ENCODE measurements at places on chromosomes 7 and 10. TPM values are rescaled to one million over a fixed set of nuclear protein-coding genes. Genes with fewer than 3 reads are reported as not detected.

DNA sequence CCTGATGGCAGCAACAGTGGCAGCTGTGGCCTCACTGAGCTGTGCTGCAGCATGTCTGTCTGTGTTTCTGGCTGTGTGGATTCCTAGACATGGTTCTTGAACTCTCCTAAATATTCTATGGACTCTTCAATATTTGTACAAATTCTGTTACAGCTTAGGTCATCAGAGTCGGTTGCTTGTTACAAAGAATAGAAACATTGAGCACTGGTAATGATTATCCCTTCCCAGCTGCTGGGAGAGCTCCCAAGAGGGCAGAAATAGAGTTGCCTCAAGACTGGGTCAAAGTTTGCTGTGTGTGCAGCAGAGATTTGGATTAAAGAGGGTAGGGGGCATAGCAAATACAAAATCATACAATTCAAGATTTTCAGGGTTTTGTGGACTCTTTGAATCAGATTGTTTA is 337.1 kb upstream of the AKR1E2 start:
- DNase-seq: peak; percentile 6

DNA sequence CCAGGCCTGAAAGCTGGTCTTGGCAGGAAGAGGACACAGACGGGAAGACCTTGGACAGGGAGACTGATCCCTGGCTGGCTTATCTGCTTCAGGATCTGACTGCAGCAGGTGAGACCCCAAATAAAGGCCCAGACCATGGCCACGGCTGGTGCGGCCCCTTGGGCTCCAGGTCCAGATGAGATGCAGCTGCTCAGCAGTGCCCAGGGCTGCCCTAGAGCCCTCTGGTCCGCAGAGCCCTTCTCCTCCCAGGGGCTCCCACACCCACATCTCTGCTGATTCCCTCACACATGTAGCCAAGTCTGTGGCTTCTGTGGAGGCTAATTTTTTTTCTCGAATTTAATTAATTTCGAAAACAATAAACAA is 46.3 kb downstream of the VIPR2 start:
- DNase-seq: no peak

DNA sequence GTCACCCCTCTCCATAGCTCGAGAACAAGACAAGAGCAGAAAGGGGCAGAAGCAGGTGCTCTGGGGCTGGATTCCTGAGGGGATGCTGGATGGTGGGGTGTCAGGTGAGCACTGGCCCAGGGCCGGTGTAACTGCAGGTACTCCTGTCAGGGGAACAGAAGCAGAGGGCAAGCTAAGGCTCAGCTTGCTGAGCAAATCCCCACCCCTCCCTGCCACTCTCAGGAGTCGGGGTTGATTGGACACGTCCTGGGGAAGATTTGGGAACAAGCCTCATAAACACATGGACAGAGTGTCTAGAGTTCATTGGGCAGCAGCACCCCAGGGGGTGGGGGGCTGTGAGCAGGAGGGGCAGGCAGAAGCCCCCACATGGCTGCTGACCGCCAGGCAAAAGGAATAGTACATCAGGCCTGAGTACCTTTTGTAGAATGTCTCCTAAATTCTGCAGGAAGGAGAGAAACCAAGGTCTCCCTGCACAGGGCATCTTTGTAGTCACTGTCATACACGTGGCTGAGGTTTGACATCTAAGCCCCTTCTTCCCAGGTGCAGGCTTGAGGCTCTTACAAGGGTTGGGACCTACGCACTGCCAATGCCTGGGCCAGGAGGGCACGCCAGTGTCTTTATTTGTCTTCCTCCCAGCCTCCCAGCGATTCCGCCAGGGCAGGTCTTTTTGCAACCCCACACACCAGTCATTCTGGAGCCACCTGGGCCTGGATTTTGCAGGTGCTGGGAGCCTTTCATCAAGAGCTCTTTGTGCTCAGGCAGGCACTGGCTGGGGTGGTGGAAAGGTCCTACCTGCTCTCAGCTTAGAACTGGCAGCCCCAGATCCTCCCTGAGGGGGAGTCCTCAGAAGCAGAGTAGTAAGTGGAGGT is 2.8 kb downstream of the CALML3 start:
- no peak for DNase-seq

DNA sequence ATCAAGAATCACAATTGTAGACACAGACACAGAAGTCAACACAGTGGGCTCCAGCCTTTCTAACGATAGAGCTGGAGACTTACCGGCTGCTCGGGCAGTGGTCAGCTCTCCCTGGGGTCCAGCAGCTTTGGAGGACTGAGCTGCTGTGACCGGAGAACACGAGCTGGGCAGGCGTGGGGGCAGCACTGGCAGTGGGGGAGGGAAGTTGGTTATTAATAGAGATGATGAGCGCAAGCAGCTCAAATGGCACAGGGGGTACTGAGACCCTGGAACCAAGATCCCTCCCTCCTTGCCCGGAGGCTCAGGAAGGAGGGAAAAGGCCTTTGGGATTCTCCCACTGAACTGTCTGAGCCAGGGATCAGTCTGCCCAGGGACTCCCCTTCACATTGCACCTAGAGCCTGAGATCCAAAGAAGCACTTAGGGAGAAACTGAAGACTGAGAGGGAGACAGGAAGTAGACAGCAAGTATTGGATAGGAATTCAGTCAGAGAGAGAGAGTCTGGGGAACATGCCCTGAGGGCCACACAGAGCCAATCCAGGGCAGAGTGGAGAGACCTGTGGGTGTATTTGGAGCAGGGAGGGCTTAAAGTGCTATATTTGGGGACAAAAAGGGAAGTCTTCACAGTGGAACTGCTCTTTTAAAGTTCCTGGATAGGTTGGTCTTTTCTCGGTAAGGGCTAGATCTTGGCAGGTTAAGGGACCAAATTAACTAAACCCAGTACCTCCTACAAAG is at the start of gene MYOZ1:
Gene MYOZ1, minus strand, starts transcription at position 147 of the 733 bp plus-strand sequence. CDS start 1,457 bp downstream, outside the sequence.
- DNase-seq: peak; percentile 63

GRCh38 chr7:105958012-105958411 is 5.1 kb upstream of the CDHR3 start:
- DNase-seq: no peak

DNA sequence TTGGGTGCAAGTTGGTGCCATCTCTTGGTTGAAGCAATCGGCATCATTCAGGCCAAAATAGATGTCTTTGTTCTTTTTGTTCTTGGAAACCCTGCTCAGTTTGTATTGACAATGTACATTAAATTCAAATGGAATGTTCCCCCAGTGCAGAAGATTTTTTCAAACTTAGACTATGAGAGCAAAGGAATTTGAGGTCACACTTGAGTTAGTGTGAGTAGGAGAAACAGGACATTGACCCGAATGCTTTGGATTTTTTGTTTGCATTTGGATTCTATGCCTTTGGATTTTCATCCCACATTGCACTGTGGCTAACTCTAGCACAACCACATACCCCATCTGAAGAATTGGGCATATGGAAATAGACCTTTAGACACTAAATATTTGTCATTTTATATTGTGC is 480.0 kb downstream of the GALNT17 start:
- no peak for DNase-seq

ZNF425 gene
- 0.89 TPM for total RNA-seq

DNA sequence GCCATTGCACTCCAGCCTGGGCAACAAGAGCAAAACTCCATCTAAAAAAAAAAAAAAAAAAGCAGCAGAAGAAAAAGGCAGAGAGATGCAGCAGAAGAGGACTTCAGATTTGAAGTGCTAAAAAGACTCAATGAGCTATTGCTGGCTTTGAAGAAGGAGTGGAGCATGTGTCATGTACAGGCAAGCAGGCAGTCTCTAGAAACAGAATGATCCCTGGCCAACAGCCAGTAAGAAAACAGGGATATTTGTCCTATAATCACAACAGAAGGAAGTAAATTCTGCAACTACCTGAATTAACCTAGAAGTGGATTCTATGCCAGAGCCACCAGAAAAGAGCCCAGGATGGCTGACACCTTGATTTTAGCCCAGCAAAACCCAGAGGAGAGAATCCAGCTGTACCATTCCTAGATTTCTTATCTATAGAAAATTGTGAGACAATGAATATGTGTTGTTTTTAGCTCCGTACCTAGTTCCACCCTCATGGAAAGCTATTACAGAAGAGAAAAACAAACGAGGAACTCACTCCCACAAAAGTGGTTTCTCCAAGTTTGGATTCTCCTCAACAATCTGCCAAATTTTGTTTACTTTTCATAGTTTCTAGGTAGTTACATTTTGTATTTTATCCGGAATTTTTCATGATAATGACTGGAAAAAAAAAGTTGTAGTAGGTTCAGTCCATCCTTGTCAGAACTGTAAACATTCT is 198.2 kb upstream of the GNAI1 start:
- DNase-seq: no peak

DNA sequence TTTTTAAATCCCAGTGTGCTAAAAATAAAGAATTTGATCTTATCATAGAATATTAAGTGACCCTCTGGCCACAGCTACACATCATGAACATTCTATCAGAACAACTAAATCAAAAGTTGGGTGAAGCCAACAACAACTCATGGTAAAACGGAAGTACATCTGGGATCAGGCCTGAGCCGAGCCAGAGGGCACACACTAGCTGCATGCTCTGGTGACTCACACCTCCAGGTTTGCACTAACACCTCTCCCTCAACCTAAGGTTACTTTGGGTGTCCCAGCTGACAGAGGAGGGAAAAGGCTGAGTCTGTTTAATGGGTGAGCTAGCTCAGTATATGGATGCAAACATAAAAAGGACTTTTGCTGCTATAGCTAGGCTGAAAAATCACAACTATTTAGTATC is 281.6 kb downstream of the HGF start:
- DNase-seq: no peak

AGAP4 gene
- 5.8 TPM for total RNA-seq

PAX4 gene
- not detected for total RNA-seq

DNA sequence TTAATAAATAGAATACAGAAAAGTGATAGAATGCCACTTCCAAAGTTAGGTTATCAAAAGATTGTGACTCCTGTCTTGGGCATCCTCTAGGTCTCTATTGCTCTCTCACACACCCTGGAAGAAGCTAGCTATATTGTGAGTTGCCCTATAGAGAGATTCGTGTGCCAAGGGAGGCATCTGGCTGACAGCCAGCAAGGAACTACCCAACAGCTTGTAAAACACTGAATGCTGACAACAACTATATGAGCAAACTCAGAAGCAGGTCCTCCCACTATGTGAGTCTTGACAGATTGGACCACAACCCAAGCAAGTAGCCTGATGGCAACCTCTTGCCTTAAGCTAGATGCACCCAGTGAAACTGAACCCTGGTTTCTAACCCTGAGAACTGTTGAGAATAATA is 55.7 kb upstream of the CDK14 start:
- no peak for DNase-seq

- peak; percentile 53 for DNase-seq
Observed at GRCh38 chr10:49164559-49165188, 23.5 kb downstream of the TMEM273 start.

- DNase-seq: no peak
Observed at GRCh38 chr10:11553773-11554381, 57.6 kb downstream of the USP6NL start.

NME8 gene
- not detected for total RNA-seq

GRCh38 chr7:128830231-128831177 is at the start of gene FLNC:
FLNC (plus strand) TSS chr7:128830406; CDS start chr7:128830638, 232 bp downstream.
- peak; percentile 66 for DNase-seq

- no peak for DNase-seq
Observed at GRCh38 chr7:45191396-45191795, 33.8 kb downstream of the RAMP3 start.

ASZ1 gene
- not detected for total RNA-seq

- no peak for DNase-seq
Observed at GRCh38 chr7:131250331-131250730, 77.3 kb upstream of the MKLN1 start.
